OCI-M1 (cell line): ENCODE measurements at places on chromosomes 3 and 15.
A peak's percentile ranks its signal among the peaks of the same experiment; 100 is the strongest.

GRCh38 chr3:194265505-194265892 is 85.6 kb downstream of the CPN2 start:
- no peak for DNase-seq

DNA sequence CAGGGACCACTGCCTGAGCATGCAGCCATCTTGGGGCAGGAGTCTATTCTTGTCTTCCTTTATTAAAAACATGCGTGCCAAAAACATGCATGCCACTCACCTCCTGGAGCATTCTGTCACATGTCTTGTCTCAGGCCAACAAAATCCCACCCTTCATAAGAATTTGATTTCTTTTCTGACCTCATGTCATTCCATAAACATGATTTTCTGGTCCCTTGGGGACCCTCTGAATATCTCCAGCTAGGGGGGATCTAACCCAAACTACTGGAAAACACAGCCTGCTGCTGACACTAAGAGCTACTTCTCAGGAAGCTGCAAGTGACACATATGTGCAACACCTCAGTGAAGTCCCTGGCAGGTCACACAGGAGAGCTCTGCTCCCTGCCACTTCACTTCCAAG is 26.8 kb upstream of the NOX5 start:
- no peak for DNase-seq

GRCh38 chr15:78767331-78767951 is 43.8 kb downstream of the ADAMTS7 start:
- no peak for DNase-seq

GRCh38 chr3:196238612-196239560 is 22.6 kb downstream of the SLC51A start:
- DNase-seq, result peak; percentile 8

- DNase-seq, result no peak
Observed at GRCh38 chr15:48025118-48025517, 95.7 kb upstream of the SLC24A5 start.

DNA sequence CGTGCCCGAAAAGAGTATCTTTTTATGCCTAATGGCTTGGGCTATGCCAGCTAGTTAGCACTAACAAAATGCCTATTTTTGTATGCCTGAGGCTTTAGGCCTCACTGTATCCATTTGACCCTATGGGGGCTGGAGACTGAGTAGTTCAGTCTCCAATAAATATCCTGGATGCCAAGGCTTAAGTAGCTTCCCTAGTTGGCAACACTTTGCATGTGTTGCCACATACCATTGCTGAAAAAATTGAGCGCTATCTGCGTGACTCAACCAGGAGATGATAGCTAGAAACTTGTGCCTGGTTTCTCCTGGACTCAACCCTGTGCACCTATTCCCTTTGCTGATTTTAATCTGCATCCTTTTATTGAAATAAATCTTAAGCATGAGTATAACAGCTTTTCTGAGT is 58.4 kb upstream of the ATP2C1 start:
- DNase-seq, result no peak

DNA sequence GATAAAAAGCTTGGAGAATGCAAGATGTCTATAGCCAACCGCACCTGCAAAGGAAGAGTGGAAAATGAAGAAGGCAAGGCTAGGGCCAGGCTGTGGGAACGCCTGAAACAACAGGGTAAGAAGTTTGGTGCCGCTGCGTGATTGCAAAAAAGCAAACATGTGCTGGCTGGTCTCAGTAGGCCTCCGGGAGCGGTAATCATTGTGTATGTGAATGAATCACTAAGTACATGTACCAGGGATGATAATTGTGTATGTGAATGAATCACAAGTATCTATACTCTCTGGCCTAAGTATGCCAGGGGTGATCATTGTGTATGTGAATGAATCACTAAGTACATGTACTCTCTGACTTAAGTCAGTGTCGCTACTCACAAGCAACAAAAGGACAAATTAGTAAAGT is 40.3 kb upstream of the PARL start:
- no peak for DNase-seq

- no peak for DNase-seq
Observed at GRCh38 chr15:25242957-25243799, 195.6 kb downstream of the UBE3A start.

- no peak for DNase-seq
Observed at GRCh38 chr3:81268526-81268925, 492.9 kb downstream of the GBE1 start.

DNA sequence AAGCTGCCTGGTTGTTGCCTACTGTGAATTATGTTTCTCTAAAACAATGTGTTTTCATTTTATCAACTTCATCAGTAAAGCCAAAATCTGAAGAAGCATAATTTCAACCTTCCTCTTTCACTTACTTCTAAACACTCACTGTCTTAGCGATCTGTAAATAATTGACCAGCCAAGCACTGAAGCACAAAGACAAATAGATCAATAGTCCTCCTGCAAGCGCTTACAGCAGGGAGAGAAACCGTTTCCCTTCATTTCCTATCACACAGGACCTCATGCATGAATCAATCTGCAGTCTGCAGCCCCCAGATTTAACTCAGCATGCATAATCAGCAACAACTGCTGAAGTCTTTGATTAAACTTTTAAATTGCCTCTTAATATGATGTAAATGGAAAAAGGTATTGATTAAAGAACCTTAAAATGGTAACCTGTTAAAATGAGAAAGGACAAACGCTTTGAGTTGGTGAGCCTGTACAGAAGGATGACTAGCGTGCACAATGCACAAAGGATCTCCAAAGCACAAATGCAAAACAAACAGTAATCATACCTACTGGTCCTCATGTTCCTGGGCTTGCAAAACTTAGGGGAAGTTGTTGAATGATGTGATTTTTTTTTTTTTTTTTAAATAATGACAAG is 370.2 kb upstream of the ZNF385D start:
- no peak for DNase-seq

DNA sequence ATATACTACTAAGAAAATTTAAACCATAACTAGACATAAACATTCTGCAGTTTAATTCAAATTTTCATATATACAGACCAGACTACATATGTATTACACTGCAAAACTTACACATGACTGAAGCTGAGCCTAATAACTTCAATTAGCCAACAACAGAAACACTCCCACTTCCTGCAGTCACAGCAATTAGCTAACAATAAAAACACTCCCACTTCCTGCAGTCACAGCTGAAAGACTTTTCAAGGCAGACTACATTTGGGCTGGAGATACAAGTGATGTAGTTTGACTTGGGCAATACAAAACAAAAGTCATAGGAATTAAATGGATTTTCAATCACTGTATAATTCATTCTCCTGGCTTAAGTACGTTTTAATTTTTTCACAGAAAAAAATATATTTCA is 10.3 kb downstream of the TM2D3 start:
- no peak for DNase-seq

DNA sequence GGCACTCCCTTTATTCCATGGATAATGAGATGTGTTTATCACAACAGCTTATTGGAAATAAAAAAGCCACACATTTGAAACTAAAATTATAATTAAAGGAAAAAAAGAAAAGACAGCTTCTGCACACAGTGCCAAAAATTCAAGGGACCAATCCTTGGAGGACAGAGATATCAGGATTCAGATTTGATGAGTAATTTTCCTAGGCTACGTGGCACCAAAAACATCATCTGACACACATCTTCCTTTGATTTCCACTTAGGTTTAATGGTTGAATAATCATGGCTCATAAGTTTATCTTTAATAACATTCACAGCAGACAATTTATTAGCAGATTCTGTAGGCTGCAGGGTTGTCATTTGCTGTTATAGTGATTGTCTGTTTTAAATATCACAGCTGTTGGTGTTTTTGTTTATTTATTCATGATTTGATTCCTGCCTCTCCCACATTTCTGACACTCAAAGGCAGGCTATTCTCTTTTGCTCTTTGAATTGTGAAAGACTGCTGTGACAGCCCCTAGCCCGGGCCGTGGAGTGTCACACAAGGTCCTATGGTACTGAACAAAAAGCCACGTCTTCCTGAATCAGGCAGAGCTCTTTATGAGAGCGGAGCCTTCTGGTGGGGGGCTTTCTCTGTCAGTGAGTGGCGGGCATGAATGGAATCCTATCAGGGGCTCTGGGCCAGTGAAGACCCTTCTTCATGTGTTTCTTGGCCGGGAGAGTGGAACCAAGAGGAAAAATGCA is 708.5 kb downstream of the SQOR start:
- DNase-seq, result no peak

GRCh38 chr15:29688506-29689286 is 133.6 kb downstream of the TJP1 start:
- DNase-seq, result no peak

- peak; percentile 3 for DNase-seq
Observed at GRCh38 chr15:72838311-72838731, 54.8 kb upstream of the ADPGK start.

DNA sequence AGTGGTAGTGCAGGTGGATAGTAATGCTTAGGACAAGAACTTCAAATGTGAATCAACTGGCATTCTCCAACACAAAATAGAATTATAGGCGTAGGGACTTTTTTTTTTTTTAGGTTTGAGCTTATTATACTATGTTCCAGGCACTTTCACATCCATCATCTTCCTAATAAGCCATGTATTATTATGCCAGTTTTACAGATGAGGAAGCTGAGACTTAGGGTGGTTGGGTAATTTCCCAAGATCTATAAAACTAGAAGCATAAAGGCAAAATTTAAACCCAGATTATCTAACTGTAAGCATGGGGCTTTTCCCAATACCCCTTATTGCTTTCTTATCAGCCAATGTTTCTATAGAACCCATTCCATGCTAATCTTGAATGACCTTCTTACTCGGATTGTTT is 75.1 kb upstream of the ETV5 start:
- DNase-seq, result no peak

- DNase-seq, result no peak
Observed at GRCh38 chr3:40172560-40172959, 136.9 kb upstream of the EIF1B start.

GRCh38 chr15:75989045-75989444 is 23.2 kb downstream of the NRG4 start:
- DNase-seq, result no peak

- no peak for DNase-seq
Observed at GRCh38 chr3:109852283-109852682, 514.9 kb upstream of the DPPA4 start.
